ENCODE measurements at places on chromosomes 2 and 18.

GRCh38 chr2:190255676-190256075 is 64.0 kb downstream of the HIBCH start:
- DNase-seq, result no peak

DNA sequence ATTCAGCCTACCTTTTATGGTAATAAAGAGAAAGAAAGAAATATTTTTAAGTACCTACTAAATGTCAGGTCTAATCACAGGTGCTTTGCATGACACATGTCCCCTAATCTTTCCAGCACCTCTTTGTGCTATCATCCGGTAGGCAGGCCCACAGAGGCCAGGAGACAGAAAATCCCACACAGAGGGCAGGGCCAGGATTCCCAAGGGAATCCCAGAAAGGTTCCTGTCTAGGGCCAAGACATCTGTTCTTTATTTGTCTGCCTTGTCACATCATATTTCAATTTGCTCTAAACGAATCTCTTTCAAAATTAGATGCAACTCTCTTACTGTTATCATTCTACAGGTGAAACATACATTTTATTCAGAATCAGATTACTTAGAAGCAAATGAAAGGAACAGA is 676.1 kb upstream of the GYPC start:
- no peak for DNase-seq

- no peak for DNase-seq
Observed at GRCh38 chr2:9095690-9096089, 92.2 kb upstream of the MBOAT2 start.

DNA sequence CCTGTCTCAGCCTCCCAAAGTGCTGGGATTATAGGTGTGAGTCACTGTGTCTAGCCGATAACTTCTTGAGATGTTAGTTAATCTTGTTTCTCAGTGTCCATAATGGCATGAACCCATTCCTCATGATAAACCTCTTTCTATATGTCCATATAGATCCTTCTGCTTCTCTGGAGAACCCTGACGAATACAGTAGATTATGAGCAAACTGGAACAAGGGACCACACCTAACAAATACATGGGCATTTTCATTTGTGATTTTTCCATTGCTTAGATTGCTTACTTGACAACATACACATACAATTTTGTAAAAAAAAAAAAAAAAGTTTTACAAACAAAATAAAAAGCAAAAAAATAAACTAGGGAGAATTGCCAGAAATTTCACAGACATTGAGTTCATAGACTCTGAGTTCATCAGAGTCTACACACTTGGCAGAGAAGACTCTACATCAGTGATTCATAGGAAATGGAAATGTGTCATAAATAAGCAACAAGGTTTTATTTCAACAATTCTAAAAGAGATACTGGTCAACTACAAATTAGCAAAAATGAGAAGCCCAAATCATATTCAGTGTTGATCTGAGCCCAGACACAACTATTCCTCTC is 96.7 kb downstream of the GALR1 start:
- DNase-seq, result no peak

DNA sequence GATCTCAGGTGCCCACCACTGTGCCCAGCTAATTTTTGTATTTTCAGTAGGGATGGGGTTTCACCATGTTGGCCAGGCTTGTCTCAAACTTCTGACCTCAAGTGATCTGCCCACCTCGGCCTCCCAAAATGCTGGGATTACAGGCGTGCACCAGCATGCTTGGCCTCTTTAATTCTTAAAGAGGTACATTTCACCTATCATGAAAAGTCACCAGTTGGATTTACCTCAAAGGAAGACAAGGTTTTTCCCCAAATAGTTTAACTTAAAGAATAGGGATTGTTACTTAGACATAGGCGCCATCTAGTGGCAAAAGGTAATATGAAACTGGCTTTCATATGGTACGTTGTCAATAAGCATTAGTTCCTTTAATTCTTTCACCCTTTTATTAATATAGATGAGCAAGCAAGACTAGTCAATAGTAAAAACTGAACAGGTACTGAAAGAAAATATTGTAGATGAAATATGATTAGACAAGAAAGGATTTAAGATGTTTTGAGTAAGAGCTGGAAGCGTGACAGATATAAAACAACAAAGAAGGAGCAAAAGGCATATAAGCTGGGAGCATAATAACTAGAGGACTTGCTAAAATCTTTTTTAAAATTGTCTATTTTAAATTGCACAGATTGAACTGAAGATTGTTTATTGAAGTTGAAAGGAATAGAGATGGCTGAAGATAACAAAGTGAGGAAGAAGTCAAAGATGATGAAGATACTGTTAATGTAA is 35.0 kb upstream of the PSMD14 start:
- no peak for DNase-seq

DNA sequence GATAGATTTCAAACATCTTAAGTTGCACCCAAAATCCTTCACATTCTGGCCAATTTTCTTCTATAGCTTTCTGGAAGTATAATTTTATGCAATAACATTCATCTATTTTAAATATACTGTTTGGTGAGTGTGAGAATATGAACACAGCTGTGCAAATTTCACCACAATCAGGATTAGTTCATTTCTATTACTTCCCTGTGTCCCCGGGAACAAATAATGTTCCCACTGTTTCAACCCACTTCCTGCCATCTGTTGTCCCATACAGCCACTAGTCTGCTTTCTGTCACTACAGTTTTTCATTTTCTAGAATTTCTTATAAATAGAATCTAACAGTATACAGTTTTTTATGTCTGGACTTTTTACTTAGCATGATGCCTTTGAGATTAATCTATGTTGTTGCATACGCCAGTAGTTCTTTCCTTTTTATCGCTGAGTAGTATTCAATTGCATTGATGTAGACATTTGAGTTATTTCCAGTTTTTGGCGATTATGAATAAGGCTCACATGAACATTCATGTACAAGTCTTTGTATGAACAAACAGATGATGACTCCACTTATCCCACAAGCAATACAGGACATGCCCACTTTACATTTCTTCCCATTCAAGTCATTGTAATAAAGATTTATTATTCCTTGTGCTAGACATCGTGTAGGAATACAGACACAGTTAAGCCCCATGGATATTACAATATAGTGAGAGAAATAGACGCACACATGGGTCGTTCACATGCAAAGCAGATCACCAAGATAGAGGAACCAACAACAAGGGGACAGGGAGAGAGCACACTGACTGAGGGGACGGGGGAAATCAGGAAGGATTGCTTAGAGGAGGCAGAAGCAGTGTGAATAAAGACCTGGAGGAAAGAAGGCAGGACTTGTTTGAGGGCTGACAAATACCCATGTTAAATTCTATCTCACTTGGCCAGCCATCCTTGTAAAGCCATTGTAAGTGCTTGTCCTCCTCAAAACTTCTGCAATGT is 72.9 kb upstream of the PAX8 start:
- DNase-seq, result no peak

GRCh38 chr18:48328473-48329210 is 80.5 kb downstream of the ZBTB7C start:
- DNase-seq, result no peak

GRCh38 chr2:893311-893710 is 57.3 kb upstream of the SNTG2 start:
- DNase-seq, result no peak

DNA sequence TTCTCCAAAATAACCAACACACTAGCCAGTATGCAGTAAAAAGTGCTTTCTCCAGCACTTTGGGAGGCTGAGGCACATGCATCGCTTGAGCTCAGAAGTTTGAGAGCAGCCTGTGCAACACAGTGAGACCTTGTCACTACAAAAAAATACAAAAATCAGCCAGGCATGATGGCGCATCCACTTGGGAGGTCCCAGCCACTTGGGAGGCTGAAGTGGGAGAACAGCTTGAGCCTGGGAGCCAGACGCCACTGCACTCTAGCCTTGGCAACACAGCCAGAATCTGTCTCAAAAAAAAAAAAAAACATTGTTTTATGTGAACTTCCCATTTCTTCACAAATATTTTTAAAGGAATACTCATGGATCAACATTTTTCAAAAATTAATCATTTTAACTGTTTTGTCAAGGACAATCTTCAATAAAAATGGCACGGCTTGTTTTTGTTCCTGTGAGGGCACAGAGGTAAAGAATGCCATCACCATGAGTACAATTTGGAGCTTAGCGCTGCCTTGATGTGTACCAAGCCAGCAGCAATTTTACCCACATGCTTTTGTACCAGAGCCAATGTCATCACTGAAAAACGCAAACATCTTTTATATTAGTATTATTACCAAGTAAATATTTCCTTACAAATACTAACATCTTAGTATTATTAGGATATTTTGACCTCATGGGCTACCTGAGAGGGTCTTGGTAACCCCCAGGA is 26.7 kb downstream of the RAB1A start:
- no peak for DNase-seq

- DNase-seq, result peak; percentile 68
Observed at GRCh38 chr2:106542746-106543359, 55.7 kb downstream of the CD8B2 start.

- DNase-seq, result no peak
Observed at GRCh38 chr2:6297238-6297637, 568.5 kb downstream of the CMPK2 start.

DNA sequence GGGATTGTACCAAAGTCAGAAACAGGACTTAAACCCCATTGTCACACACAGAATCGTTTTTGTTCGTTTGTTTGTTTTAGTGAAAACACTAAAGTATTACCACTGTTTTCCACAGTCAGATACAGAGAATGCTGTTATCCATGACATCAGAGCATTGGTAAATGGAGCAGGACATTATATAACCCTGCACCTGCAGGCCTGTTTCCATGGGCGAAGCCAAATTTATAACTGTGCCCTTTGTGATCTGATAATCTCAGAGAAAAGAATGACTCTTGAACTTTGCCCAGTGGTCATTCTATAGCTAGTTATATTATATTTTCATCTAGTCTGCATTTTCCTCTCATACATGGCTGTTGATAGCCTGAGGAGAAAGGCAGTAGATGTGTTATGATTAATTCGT is 217.6 kb downstream of the TMEM182 start:
- no peak for DNase-seq

GRCh38 chr2:5660591-5660990 is 31.6 kb upstream of the SOX11 start:
- DNase-seq, result no peak
